ENCODE measurements at places on chromosomes 5 and 9. TPM values are rescaled to one million over a fixed set of nuclear protein-coding genes. Genes with fewer than 3 reads are reported as not detected.
A peak's percentile ranks its signal among the peaks of the same experiment; 100 is the strongest.

GCNT1 gene
- 11.4 TPM for total RNA-seq

MAP3K1 gene
- 13.0 TPM for total RNA-seq

ZNF367 gene
- total RNA-seq = 11.5 TPM

TAF1L gene
- 0.04 TPM for total RNA-seq

GBA2 gene
- 80.2 TPM for total RNA-seq

PFN3 gene
- total RNA-seq = not detected

MEIKIN gene
- not detected for total RNA-seq

- no peaks in the 10 kb centered on the region for H3K36me3 ChIP-seq
- no peaks in the 10 kb centered on the region for H3K4me1 ChIP-seq
- no peak for DNase-seq
- H3K27me3 ChIP-seq = no peaks in the 10 kb centered on the region
Observed at GRCh38 chr9:88143179-88143578, 4.9 kb upstream of the SPATA31C2 start.

DNA sequence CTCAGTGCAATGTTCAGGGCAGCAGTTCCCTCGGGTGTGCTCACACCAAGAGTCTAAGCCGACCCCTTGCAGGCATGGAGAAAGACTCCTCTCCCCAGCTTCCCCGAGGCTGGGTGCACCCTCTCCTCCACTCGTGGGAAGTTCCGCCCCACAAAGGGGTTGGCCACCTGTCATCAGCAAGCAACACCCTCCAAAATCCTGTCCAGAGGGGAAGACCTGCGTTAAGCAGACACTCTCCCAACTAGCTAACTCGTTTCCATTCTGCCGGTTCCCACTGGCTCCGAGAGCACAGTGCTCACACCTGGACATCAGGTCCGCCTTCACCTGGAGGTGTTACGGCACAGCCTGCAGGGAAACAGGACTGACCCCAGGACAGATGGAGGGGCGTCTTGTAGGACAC is 117.9 kb upstream of the IRX4 start:
- no peak overlapping the region for H3K4me3 ChIP-seq
- no peaks in the 10 kb centered on the region for H3K4me1 ChIP-seq
- no peak overlapping the region for H3K27ac ChIP-seq

DNA sequence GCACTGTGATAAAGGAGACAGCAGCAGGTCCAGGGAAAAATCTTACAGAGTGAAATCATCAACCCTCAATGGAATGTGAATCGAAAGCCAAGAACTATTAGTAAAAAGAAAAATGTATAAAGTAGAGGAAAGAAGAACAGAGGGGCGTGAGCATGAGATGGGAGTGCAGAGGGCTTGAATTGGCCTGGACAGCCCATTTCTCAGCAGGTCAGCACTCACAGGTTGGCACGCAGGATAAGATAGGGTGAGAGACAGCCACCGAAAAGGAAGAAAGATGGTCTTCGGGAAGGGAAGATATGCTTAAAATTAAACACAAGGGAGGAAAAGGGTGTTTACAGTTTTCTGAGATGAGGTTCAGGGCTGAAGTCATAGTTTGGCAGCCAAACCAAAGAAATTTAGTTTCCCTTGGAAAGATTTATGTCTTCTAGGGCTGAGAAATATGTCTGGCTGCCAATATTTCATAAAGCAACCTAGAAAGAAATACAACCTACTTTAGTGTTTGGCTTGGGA is 524.7 kb downstream of the SPATA31D1 start:
- H3K4me3 ChIP-seq = no peak overlapping the region
- no peak overlapping the region for H3K27ac ChIP-seq
- DNase-seq = no peak
- H3K27me3 ChIP-seq = no peaks in the 10 kb centered on the region
- no peaks in the 10 kb centered on the region for H3K36me3 ChIP-seq
- H3K4me1 ChIP-seq = no peaks in the 10 kb centered on the region

- no peak for DNase-seq
- H3K27me3 ChIP-seq = no peaks in the 10 kb centered on the region
- 0 out of 2 replicates have a peak, but pooled peaks cover 8% of the 10 kb centered on the region for H3K4me1 ChIP-seq
- no peaks in the 10 kb centered on the region for H3K36me3 ChIP-seq
- H3K27ac ChIP-seq = no peak overlapping the region
Observed at GRCh38 chr9:86978413-86978812, 31.1 kb upstream of the GAS1 start.

- H3K4me3 ChIP-seq = no peak overlapping the region
- H3K27me3 ChIP-seq = no peaks in the 10 kb centered on the region
- H3K4me1 ChIP-seq = peaks cover 28% of the 10 kb centered on the region
- peak; percentile 49 for DNase-seq
- H3K36me3 ChIP-seq = no peaks in the 10 kb centered on the region
Observed at GRCh38 chr9:73079326-73079725, 72.3 kb upstream of the ANXA1 start.

DNA sequence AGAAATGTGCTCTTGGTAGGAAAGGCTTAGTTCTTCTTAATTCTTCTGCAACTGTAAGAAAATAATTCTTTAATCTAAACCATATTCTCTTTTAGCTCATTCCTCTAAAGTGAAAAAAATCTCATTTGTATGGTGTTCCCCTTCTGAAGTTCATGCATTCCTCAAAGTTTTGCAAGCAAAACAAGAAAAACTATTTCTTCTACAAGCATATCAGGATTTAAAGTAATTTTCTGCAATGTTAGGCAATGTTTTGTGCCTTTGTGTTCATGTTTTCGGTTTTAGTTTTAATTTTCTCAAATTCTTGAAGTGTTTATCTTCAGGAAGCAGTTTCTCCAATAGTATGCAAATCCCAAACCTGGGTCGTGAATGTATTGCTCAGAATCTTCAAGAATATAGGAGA is 12.7 kb upstream of the GPR21 start:
- peaks cover 13% of the 10 kb centered on the region for H3K36me3 ChIP-seq
- no peaks in the 10 kb centered on the region for H3K4me1 ChIP-seq
- H3K27ac ChIP-seq = no peak overlapping the region
- H3K4me3 ChIP-seq = no peak overlapping the region

- no peaks in the 10 kb centered on the region for H3K27me3 ChIP-seq
- H3K4me1 ChIP-seq = no peaks in the 10 kb centered on the region
- no peaks in the 10 kb centered on the region for H3K36me3 ChIP-seq
Observed at GRCh38 chr5:73591698-73592501, 26.4 kb downstream of the UTP15 start.

DNA sequence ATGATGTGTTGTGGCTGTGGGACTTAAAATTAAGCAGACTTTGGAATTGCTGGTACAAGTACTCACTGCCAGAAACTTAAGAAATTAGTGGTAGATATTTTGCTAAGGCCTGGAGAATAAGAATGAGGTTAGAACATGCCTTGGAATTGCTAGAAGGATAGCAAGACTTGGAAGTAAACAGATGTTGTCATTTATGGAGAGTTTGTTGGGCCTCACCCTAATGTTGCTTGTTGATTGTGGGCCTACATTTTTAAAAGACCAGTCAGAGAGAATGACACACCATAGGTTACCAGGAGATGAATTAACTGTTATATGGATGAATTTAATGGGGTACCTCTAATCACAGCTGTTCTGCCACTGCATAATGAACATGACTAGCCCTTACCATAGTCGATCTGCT is 120.1 kb upstream of the GAS1 start:
- H3K4me3 ChIP-seq = no peak overlapping the region
- DNase-seq = no peak
- no peaks in the 10 kb centered on the region for H3K4me1 ChIP-seq
- H3K27ac ChIP-seq = no peak overlapping the region
- no peaks in the 10 kb centered on the region for H3K36me3 ChIP-seq

- H3K27me3 ChIP-seq = peaks cover 22% of the 10 kb centered on the region
- no peak for DNase-seq
- H3K4me3 ChIP-seq = no peak overlapping the region
- H3K4me1 ChIP-seq = peaks cover 16% of the 10 kb centered on the region
- H3K36me3 ChIP-seq = no peaks in the 10 kb centered on the region
Observed at GRCh38 chr5:148829248-148829594, 2.8 kb downstream of the ADRB2 start.

DNA sequence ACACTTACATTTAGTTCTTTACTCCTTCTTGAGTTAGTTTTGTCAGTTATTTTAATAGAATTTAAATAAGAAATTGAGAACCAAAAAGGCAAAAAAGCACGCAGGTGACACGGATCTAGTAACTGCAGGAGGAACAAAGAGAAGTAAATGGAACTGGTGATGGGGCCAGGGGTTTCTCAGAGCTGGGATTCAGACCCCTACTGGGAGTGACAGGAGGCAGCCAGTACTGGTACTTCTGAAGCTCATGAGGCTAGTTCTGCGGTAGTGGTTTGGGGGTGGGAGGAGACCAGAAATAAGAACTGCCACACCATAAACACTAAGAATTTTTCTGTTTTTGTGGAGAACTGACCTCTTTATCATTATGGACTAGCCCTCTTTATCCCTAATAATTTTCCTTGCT is 48.2 kb downstream of the OXCT1 start:
- H3K4me1 ChIP-seq = no peaks in the 10 kb centered on the region
- DNase-seq = peak; percentile 27
- no peak overlapping the region for H3K27ac ChIP-seq
- H3K36me3 ChIP-seq = no peaks in the 10 kb centered on the region

GRCh38 chr5:82601077-82601476 is 322.9 kb upstream of the RPS23 start:
- no peak for DNase-seq
- H3K36me3 ChIP-seq = no peaks in the 10 kb centered on the region
- H3K4me3 ChIP-seq = no peak overlapping the region
- peaks cover 16% of the 10 kb centered on the region for H3K4me1 ChIP-seq

DNA sequence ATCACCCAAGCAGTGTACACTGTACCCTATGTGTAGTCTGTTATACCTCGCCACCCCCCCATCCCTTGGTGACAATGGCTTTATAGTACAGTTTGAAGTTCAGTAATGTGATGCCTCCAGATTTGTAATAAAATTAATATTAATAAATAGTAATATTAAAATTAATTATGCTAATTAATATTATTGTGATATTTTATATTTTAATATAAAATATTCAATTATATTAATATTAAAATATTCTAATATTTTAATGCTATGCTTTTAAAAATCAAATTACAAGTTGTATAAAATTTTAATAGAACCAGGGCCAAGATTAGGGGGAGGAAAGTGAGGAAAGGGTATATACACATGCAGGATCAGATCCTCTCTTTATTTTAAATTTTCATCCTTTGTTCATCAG is 147.7 kb upstream of the MAP3K1 start:
- no peak for DNase-seq
- H3K36me3 ChIP-seq = no peaks in the 10 kb centered on the region
- H3K4me1 ChIP-seq = peaks cover 45% of the 10 kb centered on the region
- no peak overlapping the region for H3K27ac ChIP-seq

DNA sequence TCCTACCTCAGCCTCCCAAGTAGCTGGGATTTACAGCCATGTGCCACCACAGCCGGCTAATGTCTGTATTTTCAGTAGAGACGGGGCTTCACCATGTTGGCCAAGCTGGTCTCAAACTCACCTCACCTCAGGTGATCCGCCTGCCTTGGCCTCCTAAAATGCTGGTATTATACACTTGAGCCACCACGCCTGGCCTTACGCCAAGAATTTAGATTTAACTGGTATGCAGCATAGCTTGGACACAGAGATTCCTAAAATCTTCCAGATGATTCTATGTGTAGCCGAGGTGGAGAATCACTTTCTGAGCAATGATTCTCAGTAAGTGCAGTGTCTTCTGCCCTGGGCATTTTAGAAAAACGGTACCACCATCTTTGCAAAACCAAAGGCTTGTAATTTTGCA is 74.1 kb downstream of the HABP4 start:
- no peaks in the 10 kb centered on the region for H3K27me3 ChIP-seq
- no peak for DNase-seq
- H3K4me1 ChIP-seq = no peaks in the 10 kb centered on the region
- H3K36me3 ChIP-seq = peaks cover 4% of the 10 kb centered on the region
- no peak overlapping the region for H3K27ac ChIP-seq

DNA sequence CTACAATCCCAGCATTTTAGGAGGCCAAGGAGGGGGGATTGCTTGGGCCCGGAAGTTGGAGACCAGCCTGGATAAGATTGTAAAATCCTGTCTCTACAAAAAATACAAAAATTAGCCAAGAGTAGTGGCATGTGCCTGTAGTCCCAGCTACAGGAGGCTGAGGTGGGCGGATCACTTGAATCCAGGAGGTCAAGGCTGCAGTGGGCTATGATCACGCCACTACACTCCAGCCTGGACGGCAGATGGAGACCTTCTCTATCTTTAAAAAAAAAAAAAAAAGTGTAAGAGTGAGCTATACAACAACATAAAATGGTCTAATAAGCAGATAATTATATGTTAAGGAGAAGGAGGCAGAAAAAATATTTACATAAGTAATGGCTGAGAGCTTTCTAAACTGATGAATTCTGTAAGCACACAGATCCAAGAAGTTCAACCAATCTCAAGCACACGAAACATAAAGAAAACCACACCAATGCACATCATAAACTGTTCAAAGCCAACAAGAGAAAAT is 23.0 kb downstream of the CDC14B start:
- no peaks in the 10 kb centered on the region for H3K36me3 ChIP-seq
- no peak overlapping the region for H3K4me3 ChIP-seq
- no peaks in the 10 kb centered on the region for H3K27me3 ChIP-seq
- DNase-seq = no peak
- peaks cover 3% of the 10 kb centered on the region for H3K4me1 ChIP-seq
- H3K27ac ChIP-seq = no peak overlapping the region

- no peak overlapping the region for H3K27ac ChIP-seq
- no peaks in the 10 kb centered on the region for H3K36me3 ChIP-seq
- no peak for DNase-seq
- no peaks in the 10 kb centered on the region for H3K27me3 ChIP-seq
- no peaks in the 10 kb centered on the region for H3K4me1 ChIP-seq
- H3K4me3 ChIP-seq = no peak overlapping the region
Observed at GRCh38 chr9:98690686-98691085, 18.0 kb downstream of the GABBR2 start.

DNA sequence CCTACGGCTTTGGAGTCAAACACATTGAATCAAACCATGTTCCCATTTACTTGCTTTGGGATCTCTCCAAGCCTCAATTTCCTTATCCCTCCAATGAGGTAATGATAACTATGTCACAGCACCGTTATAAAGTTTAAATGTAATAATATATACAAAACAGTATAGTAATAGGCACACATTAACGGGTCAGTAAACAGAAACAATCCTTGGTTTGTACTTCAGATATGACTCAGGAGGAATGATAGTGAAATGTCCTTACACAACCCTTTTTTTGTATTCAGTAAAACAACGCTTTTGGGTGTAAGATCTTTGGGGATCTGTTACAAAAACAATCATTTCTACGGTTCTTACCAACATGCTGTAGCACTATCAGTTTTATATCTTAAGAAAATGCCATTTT is 178.5 kb upstream of the GNA14 start:
- H3K27ac ChIP-seq = no peak overlapping the region
- no peaks in the 10 kb centered on the region for H3K36me3 ChIP-seq
- no peak for DNase-seq
- no peaks in the 10 kb centered on the region for H3K4me1 ChIP-seq

GRCh38 chr9:75545287-75545686 is 345.2 kb upstream of the PCSK5 start:
- no peaks in the 10 kb centered on the region for H3K4me1 ChIP-seq
- no peak overlapping the region for H3K4me3 ChIP-seq
- no peaks in the 10 kb centered on the region for H3K36me3 ChIP-seq
- H3K27me3 ChIP-seq = no peaks in the 10 kb centered on the region

- DNase-seq = no peak
- H3K27me3 ChIP-seq = no peaks in the 10 kb centered on the region
- no peak overlapping the region for H3K27ac ChIP-seq
- H3K4me1 ChIP-seq = peaks cover 8% of the 10 kb centered on the region
- no peaks in the 10 kb centered on the region for H3K36me3 ChIP-seq
Observed at GRCh38 chr5:52710972-52711596, 76.6 kb upstream of the ITGA1 start.
